Keratinocyte (primary cell): ENCODE measurements at places on chromosomes 6 and 20.

DNA sequence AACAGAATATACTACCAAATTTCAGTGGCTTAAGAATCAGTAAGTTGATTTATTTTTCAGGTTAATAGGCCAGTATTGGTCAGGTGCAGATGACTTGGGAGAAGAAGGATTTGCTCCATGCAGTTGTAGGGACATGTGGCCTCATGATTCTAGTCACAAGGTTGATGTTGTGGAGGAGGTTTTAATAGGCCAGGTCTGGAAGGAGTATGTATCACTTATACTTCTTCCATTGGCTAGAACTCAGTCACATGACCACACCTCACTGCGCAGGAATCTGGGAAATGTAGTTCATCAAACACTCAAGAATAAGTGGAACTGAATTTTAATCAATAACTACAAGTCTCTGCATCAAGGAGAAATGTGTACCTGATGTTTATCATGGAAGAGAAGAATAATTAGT lies 281.5 kb upstream of the QKI start:
- no peak for DNase-seq

GRCh38 chr6:110682460-110682853 lies 132.8 kb downstream of the CDK19 start:
- peak; percentile 36 for DNase-seq

GRCh38 chr20:62665826-62666735 lies 23.8 kb downstream of the SLCO4A1 start:
- DNase-seq: no peak

- DNase-seq: no peak
Measured at GRCh38 chr20:36732456-36732855, 13.4 kb downstream of the NDRG3 start.

DNA sequence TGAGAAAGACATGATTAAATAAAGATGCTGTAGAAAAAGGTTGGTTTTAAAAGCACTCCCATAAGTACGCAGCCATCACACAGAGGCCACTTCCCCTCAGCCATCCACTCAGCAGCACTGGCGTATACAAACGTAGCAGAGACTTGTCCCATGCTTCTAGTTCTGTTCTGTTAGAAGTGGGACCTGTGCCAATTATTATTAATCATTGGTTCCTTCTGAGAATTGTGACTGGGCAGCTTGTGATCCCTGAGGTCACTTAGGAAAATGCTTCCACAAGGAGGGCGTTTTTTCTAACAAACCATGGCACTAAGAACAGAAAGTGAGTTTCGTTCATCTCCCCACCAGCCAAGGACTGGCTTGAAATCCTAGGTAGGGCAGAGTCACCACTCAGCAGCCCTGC lies 53.9 kb downstream of the FAM120B start:
- DNase-seq: no peak

DNA sequence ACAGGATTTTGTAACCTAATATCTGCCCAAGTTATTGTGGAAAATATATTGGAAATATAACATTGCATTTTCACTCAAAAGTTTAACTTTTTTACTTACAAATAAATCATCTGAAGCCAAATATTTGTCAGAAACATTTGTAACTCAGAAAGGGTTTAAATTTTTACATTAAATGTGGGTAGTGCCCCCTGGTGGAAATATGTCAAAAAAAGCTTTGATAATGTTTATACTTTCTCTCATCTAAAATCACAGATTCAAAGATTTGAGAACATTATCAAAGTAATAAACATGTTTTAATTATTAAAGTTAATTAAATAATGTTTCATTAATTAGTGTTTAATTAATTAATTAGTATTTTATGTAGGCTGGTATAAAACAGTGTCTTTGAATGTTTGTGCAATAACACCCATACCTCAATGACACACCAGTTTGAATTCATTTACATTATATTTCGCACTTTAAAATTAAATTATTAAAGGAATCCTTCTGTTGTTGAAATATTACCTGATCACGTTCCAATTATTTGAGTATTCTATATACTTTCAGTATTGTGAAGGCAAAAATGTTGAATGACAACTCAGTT lies 320.1 kb upstream of the FKBP1C start:
- no peak for DNase-seq

GRCh38 chr6:26329763-26330511 lies 35.1 kb upstream of the BTN3A2 start:
- no peak for DNase-seq

- no peak for DNase-seq
Measured at GRCh38 chr6:55469951-55470366, 109.0 kb downstream of the HMGCLL1 start.

DNA sequence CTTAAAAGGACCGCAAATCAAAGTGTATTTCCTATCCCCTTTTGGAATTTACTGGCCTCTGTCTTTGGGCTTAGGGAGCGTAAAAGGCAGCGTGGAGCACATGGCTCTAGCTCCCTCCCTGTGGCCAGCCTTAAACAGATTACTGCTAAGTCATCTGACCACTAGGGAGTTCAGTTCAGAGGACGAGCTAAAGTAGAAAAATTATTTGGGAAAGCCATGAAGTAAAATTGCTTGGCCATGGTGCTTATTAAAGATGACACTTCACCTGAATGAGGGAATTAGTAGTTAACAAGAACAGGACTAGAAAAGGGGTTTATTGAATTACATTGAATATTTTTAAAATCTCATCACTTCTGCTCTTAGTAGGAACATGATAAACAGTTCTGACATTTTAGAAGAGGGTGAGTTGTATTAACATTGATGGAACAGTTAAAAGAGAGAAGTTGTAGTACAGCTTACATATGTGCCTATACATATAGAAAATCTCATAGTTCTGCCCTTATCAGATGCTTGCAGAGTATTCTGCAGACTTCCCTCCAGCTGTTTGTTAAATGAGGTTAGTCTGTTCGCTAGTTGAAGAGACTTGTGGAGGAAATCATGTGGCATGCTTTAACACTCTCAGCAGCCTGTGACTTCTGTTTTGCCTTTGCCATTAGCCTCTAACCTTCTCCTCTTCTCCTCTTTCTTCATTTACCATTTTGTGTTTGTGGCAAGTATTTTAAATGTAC lies 31.2 kb upstream of the MAPK13 start:
- no peak for DNase-seq

DNA sequence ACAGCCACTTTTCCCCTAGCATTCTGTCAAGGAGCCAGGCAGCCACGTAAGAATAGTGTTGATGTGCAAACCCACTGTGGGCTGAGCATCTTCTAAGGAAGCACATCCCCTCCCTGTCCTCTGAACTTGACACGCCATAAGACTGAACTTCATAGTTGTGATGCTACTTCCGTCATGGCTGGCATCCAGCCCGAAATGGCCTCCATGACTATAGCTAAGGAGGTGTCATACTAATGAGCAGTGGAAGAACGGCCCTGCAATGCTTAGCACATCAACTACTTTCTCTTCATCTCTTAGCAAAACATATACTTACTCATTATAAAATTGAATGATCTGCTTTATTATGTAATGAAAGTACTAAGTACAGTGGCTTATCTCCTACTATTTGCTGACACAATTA lies 110.2 kb downstream of the GJA10 start:
- DNase-seq: no peak

DNA sequence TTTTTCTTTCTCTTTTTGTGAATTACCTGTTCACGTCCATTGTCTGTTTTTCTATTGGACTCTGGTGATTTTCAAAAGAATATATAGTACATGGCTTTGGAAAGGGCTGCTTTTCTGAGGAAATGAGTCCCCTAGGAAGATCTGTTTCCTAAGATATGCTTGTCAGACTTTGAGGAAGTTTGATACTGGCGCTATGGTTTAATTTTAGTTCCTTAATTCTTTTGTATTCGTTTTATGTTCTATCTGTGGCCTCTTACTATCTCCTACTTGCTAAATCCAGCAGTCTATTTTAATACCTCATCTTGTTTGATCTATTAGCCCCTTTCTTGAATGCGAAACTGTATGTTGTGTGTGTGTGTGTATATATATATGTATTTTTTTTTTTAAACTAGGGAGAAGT lies 101.9 kb downstream of the LIN28B start:
- no peak for DNase-seq

- DNase-seq: no peak
Measured at GRCh38 chr20:40464731-40465208, 224.3 kb downstream of the MAFB start.

- no peak for DNase-seq
Measured at GRCh38 chr20:49831022-49831769, 18.6 kb downstream of the SLC9A8 start.

DNA sequence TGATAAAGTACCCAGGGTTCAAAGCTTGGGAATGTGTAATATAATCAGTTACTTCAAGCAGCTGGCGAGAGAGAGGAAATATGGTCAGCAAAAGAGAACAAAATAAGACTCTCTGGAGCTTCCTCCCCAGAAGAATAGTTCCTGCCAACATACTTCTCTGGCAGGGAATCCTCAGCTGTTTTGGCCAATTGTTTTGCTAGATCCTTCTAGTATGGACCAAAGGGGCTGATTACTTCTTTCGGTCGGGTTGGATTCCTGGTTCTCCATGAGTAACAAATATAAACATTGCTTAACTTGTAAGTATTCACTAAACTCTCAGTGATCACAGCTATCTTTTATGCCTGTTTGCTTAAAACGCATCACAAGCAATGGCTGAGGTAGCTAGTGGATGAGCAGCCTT lies 31.4 kb upstream of the FBXO9 start:
- no peak for DNase-seq

DNA sequence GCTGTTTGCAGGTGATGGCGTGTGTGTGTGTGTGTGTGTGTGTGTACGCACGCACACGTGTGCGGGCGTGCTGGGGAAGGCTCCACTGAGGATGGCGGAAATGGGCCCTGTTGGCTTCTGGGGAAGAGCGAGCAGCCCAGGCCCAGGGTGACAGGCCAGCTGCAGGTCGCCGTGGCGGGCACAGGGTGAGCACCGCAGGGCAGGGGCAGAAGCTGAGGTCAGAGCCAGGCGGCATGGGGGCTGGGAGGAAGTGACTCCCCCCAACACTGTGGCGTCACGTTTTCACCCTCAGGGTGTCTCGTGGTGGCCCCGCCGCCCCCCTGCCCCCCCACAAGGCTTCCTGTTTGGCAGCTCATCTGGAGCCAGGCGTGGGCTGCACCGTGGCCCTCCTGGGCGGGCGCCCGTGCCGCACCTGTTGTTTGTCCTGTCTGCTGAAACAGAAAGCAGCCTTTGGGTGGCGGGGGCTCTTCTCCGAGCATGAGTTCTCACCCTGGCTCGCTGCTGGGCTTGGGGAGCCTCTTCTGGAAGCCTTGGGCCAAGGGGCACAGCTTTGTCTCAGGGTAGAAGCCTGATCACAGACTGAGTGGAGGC lies 7.1 kb downstream of the RBM38 start:
- no peak for DNase-seq

GRCh38 chr6:124825564-124825963 lies 136.7 kb upstream of the RNF217 start:
- no peak for DNase-seq

DNA sequence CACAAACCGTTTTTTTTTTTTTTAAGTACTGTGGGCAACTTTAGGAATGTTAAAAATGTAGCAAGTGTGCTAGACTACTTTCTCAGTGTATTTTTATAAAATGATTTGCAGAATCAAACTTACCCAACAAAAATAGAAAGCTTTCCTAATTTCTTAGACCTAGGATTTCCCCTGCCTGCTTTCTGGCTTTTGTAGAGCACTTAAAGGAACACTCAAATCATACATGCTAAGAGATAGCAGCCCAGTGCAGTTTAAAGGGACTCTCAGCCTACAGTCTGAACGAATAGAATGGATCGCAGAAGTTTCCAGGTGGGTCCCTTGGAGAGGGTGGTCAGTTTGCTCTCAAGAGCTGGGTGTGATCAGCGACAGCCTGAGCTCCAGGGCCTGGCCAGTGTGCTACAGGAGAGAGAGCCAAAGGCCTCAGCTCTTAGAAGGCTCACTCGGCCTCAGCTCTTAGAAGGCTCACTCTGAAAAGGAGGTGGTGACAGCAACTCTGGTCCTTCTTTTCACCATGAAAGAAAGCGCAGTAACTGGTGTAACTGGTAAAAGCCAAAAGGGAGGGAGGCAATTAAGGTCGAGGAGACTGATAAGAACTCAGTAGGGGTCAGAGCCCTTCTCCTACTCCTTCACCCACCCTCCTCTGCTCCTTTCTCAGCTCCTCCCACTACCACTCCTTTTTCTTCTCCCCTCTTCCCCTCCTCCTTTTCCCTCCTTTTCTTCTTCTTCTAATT lies 142.4 kb downstream of the ZFP64 start:
- no peak for DNase-seq

GRCh38 chr6:121695329-121695728 lies 259.9 kb downstream of the GJA1 start:
- DNase-seq: no peak

DNA sequence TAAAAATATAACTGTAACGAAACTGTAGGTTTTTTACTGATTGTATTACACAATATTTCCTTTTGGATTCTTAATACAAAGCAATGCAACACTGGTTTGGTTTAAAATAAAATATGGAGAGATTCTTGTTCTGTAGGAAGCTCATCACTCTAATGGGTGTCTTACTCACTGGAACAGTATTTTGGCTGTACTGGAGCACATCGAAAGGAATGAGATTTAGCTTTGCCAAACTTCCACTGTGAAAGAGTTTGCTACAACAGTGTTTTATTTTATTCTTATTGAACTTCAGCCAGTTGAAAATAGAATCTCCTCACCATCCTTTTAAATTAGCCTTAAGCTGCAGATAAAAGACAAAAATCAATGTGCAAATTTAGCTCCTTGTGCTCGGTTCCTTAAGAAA lies 230.7 kb upstream of the QKI start:
- no peak for DNase-seq

DNA sequence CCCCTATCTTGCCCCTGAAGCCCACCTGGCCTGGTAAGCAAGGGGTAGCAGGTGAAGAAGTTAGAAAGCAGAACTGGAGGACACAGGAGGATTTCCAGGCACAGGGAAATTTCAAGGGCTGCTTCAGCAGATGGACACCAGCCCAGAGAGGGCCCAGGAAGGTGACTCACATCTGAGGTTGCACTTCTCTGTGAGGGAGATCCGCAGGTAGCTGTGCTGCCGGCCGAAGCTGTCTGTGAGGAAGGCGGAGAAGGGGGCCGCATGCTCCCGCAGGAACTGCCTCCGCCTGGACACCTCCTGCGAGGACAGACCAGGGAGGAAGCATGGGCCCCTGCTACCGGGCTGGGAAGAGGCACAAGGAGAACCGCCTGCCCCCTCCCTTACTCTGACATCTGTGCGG lies 7.1 kb downstream of the MOCS1 start:
- DNase-seq: no peak

DNA sequence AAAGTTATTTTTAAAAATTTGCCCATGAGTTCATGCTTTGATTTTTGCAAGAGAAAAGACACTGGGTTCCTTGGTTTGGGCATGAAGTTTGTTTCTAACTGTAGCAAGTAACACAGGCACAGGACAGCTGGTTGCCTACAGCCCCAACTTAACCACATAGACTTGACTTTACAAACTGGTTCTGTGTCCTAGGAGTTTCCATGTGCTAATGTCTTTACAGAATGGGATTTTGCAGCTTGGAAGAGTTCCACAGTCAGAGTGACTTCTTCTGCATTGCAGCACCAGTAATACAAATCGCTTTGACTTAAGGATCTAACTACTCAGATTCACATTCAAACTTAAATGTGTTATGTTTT lies 44.3 kb downstream of the OR2B2 start:
- DNase-seq: no peak

GRCh38 chr6:95578106-95578410 lies 723 bp downstream of the MANEA start:
- no peak for DNase-seq

GRCh38 chr6:142118925-142119324 lies 13.8 kb upstream of the GJE1 start:
- no peak for DNase-seq
